ENCODE measurements at places on chromosomes 6 and 20. TPM values are rescaled to one million over a fixed set of nuclear protein-coding genes. Genes with fewer than 3 reads are reported as not detected.

ABT1 gene
- 29.4 TPM for total RNA-seq

DCDC2 gene
- total RNA-seq = not detected

WFDC13 gene
- not detected for total RNA-seq

HLA-F gene
- 1,143 TPM for total RNA-seq

TAGAP gene
- 330 TPM for total RNA-seq

CRISP3 gene
- not detected for total RNA-seq

MYL9 gene
- total RNA-seq = 7.7 TPM

GRCh38 chr6:114194362-114195026, 148.3 kb downstream of the HS3ST5 start:
- DNase-seq = no peak

DNA sequence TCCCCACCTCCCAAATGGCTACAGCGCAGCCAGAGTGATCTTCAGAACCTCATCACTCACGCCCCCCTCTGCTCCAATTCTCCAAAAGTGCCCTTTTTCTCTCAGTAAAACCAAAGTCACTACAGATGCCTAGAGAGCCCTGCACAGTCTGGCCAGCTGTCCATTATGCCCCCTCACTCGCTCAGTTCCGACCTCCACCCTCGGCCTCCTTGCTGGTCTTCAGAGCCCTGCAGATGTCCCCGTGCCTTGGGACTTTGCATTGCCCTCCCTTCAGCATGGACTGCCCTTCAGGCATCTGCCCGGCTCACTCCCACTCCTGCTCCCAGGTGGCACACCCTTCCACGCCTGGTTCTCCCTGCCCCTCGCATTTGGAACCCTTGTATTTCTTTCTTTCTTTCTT, 1.1 kb upstream of the RAET1E start:
- DNase-seq = no peak

- DNase-seq = no peak
These were observed 105.7 kb downstream of the CRYBG1 start for GRCh38 chr6:106466211-106466610.

DNA sequence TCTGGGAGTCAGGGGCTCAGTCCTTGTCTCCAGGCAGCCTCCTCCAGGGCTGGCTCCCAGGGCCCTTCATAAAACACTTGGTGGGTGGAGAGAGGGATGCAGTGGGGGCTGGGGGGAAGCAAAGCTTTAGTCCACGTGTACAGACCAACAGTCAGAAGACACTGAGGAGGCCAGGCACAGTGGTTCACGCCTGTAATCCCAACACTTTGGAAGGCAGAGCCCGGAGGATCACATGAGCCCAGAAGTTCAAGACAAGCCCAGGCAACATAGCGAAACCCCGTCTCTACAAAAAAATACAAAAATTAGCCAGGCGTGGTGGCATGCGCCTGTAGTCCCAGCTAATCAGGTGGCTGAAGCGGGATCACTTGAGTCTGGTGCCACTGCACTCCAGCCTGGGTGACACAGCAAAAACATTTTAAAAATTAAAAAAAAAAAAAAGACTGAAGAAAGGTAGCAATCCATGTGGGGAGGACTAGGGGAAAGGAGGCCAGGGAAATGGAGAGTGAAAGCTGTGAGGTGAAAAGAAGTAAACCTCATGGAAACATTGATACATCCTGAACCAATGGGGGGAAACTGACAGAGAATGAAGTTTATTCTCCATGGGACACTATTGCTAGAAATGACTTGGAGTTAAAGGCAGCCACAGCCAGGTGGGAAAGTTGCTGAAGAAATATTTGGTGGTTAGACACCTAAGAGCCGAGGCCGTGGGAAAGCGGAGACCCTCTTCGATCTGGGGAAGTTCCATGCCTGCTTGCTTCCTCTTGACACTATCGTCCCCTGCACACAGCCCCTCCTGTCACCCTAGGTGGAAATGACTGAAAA, 35.4 kb downstream of the PIM1 start:
- DNase-seq = no peak

DNA sequence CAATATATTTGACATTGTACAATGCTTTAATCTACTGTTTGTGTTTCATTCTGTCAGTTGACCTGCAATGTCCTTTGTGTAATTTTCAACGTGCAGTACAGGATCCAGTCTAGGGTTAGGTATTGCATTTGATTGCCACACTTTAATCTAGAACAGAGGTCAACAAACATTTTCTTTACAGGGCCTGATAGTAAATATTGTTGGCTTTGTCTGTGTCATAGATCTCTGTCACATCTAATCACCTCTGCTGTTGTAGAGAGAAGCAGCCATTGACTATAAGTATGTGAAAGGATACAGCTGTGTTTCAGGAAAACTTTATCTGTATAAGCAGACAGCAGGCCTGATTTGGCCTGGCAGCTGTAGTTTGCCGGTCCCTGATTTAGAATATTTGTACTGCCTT, 39.3 kb downstream of the ATRN start:
- DNase-seq = no peak

- DNase-seq = no peak
These were observed 381.7 kb downstream of the CD83 start for GRCh38 chr6:14499309-14499708.

GRCh38 chr6:43907789-43908472, 137.9 kb downstream of the VEGFA start:
- no peak for DNase-seq

DNA sequence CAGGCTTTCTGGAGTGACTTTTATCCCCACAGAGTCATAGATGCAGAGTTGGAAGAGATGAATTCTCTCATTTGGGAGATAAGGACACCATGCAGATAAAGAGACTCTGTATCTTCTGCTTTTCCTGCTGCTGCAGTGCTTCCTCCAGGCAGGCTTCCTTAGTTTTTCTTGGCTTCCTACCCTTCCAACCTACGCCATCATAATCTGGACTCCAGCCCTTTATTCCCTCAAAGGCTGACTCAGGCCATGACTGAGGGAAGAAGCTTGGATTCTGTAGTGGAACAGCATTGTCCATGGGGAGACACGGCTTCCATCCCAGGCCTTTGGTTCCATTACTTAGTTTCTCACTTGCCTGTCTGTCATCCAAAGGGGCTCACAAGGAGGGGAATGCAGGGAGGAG, 6.5 kb upstream of the RNF24 start:
- DNase-seq = no peak
